Fibroblast of skin of right biceps (primary cell): ENCODE measurements at places on chromosomes 7 and 10.
A peak's percentile ranks its signal among the peaks of the same experiment; 100 is the strongest.

- no peak for DNase-seq
These were observed 1.5 kb upstream of the EXOC6 start for GRCh38 chr10:92846854-92847201.

GRCh38 chr7:43058271-43059066 is 54.0 kb upstream of the HECW1 start:
- DNase-seq = no peak

DNA sequence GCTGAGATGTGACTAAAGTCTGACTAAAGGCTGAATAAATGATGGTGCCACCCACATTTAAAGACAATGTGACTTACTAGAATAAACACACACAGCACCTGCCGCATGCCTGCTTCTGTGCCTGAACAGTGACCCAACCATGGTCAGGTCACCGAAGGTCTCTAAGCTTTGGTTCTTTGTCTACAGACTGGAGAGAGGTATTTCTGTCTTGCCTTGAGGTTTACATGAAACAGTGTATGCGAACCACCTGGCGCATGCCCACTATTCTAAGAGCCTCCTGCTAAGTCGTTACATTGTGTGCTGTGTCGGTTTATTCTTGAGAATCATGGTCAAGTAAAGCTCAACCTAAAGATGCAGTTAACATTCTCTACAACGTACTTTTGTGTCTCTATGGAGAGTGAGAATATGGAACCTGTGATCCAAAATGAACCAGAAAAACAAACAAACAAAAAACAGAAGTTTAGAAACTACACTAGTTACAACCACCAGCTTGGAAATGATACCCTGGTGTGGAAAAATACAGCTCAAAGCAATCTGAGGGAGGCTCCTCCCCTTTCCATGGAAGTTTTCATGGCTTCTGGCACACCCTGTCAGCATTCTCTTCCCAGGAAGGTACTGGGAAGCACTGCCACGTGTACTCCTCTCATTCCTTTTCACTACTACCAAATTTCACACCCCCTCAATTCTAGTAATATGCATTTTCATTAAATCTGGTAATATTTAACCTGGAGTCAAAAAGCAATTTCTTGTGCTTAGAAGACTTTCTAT is 40.0 kb downstream of the VOPP1 start:
- DNase-seq = no peak

DNA sequence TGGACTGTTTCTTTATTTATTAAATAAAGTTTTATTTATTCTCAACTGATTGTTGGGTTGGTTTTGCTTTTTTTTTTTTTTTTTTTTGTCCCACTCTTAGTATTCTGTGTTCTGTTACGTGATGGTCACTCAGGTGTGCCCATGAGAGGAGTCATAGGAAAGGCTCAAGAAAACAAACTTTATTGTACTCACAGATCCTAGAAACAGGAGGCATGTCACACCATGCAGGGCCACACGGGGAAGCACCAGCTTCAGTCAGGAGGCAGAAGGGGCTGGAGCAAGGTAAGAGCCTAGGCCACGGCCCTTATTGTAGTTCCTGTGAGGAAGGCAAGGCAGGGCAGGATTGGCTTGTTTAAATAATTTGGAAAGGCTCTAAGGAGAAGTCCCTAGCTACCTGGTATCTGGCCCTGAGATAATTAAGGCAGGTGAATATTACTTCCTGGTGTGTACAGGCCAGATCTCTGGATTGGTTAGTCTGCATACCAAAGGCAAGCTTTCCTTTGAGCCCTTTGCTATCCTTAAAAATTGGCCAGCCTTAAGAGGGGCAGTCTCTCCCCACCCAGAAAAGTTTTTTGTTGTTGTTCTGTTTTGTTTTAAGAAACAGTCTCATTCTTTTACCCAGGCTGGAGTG is 8.3 kb downstream of the ATOH7 start:
- DNase-seq = no peak

DNA sequence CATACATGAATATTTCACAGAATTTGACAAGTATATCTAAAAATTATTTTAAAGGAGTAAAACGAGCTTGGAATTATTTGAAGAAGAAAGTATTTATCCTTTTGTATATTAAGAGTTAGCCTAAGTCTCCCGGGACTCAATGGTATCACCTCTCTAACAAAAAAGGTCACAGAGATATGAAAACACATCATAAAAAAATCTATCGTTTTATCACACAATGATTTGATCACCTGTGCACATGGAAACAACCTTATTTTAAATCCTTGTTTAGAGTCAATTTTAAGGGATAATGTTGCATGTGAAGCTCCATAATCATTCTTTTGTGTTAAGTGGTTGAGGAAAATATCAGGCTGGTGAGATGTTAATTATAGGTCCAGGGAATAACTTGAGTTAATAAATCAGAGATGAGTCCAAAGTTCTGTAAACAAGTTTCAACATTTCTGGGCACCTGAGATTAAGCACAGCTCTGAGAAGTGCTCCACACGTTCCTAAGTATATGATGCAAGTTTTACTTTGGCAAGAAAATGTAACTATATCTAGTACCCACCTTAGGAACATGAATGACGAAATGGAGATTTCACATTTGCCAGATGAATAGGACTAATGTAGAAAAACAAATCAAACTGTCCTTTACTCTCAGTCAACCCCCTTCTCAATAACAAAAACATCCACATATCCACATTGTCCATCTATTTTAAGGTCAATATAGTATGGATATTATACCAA is 148.5 kb upstream of the AKR1E2 start:
- no peak for DNase-seq

GRCh38 chr7:107977048-107977447 is 25.9 kb downstream of the LAMB1 start:
- no peak for DNase-seq

- no peak for DNase-seq
These were observed 210.2 kb upstream of the AGK start for GRCh38 chr7:141340991-141341390.

GRCh38 chr7:54964136-54964535 is 54.7 kb upstream of the EGFR start:
- DNase-seq = no peak

DNA sequence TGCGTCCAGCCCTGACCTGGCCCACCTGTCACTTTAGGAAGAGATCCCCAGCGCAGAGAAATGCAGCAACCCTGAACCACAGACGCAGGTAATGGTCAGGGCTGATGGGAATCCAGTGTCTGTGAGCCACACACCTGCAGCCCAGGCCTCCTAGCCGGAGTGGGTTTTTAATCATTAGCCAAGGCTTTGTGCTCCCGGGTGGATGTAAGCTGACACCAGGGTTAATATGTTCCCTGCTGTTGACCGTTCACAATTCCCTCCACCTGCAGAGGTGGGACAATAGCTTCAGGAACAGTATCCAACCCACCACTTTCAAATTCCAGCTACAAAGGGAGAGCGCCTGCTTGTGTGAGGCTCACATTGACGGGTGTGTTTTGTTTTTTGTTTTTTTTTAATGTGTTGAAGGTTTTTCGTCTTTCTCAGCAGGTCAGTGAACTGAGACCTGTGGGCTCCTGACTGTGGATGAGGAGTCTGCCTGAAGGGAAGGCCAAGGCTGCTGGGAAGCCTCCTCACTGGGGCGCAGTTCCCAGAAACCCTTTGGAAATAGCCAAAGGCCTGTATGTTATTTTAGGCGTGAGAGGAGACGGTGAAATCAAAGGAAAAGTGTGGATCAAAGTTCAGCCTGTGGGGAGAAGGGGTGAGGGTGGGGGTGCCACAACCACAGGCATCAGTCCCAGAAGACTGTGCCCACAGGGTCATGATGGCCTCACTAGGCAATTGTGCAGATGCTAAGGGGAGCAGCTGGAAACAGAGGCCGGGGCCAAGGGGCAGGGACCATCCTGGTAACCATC is 111.1 kb downstream of the TNS3 start:
- no peak for DNase-seq

DNA sequence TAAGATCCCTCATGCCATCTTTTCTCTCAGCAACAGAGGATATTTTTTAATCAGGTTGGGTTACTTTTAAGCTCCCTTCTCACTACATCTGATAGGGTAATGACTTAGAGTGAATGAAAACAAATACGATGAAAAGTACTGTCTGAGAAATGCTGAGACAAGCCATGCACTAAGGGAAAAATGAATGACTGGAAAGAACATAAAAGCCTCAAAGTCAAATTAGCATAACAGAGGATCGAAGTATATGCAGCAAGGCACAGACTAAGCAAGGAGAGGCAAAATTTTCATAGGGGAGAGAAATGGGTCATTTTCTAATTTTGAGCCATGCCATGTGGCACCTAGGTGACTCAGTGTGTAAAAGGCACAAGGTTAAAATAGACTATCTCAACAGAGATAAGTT is 8.5 kb upstream of the POT1 start:
- DNase-seq = no peak

DNA sequence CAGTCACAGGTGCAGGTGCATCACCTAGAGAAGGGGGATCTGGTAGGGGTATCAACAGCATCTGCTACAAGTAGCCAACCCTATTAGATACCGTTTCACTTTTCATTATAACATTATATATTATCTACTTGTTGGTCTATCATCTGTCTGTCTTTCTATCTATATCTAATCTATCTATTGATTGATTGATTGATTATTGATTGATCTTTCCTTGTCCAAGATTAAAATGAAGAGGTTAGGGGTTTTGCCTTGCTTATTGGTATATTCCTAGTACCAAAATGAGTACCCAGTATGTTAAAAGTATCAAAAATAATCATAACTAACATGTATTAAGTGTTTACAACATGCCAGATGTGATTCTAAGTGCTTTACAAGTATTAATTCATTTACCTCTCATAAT is 121.5 kb downstream of the GPR158 start:
- DNase-seq = no peak

GRCh38 chr7:132083126-132083525 is 493.1 kb downstream of the PLXNA4 start:
- no peak for DNase-seq

DNA sequence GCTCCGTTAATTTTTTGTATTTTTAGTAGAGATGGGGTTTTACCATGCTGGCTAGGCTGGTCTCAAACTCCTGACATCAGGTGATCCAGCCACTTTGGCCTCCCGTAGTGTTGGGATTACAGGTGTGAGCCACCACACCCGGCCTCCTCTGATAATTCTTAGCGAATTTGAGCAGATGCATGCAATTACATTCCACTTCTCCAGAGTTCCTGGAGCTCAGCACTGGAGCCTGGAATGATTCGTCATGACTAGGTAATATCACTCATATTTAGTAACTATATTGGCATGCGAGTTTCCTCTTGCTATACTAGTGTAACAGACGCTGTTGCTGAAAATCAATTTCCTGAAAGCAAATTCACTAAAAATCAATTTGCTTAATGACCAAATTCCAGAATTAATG is 86.8 kb downstream of the MKX start:
- DNase-seq = peak; percentile 76

DNA sequence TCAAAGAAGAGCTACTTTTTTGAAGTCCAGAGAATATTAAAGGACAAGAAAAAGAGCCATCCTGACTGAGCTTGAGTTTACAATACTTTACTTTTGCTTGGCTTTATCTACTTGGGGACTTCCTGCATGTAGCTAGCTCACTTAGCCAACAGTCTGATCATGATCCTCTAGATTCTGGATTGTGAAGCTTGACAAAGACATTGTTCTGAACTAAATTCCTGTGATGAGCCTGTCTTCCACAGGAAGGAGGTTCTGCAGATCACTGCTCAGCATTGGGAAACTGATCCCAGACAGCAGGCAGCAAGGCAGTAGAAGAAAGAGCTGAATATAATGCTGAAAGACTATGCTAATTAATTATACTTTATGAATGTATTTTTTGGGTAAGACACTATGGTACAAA is 296.4 kb downstream of the DGKB start:
- DNase-seq = peak; percentile 30

- peak; percentile 12 for DNase-seq
These were observed 82.6 kb upstream of the GLI3 start for GRCh38 chr7:42319631-42320030.

DNA sequence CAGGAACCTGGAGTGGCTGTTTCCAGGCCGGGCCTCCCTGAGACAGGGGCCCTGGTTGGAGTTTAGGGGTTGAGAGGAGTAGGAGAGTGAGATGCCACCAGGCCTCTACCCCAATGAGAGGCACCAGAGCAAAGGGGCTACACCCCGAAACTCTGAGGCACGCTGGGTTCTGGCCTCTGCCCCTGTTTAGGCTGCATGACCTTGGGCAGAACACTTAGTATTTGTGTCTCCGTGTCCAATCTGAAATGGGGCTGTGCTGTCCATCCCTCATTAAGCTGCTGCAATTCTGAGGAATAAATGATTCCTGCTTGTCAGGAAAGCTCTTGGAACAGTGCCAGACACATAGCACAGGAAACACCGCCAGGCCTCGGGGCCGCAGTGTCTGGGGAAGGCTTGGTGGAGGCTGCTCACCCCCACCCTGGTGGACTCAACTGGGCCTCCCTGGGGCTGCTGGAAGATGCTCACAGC is 40.5 kb upstream of the SAMD8 start:
- peak; percentile 49 for DNase-seq

DNA sequence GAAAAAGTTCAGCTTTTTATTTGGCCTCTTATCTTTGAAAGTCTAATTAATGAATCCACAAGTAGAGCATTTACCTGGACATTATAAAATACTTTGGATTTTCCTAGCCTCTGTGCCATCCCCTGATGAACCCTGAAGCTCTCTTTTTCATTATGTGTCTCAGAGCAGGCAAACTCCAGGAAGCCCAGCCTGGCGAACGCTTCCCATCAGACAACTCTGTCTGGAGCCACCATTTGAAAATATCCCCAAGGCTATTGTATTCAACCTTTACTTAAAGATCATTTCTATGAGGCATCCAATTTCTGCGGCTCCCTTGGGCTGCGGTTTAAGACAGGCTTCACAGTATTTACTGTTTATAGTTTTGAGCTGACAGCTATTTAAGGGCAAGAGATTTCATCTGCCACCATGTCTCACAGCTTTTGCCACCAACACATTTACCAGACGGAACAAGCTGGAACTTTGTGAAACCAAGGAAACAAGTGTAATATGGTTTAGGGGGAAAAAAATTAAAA is 257.2 kb upstream of the GLI3 start:
- no peak for DNase-seq

GRCh38 chr10:14160299-14160698 is 170.4 kb downstream of the FRMD4A start:
- no peak for DNase-seq

DNA sequence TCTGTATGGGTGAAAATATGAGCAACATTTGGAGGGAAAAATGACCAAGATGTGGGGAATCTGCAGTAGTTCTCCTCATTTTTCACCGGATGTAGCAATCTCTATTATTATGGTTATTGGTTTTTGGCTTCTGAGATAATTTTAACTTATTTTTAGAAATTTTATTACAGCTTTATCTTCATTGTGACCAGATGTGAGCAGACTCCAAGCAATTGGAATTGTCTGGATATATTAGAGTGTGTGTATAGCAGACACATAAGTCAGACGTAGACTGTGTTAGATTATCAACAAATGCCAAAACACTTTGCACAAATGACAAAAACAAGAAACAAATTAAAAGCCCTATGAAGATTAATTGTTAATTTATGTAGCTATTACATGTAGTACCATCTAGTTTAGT is 249.1 kb downstream of the DNAJB9 start:
- peak; percentile 12 for DNase-seq

GRCh38 chr7:98976396-98977185 is 98.3 kb downstream of the TRRAP start:
- DNase-seq = no peak

- DNase-seq = no peak
These were observed 129.0 kb downstream of the DIP2C start for GRCh38 chr10:560314-560992.
